T-helper 1 cell (primary cell): ENCODE measurements at places on chromosomes 13 and 19.

GRCh38 chr19:43315851-43316250 is 37.6 kb upstream of the CD177 start:
- no peak for DNase-seq

- no peak for DNase-seq
These were observed 53.6 kb downstream of the FAM216B start for GRCh38 chr13:42834946-42835345.

DNA sequence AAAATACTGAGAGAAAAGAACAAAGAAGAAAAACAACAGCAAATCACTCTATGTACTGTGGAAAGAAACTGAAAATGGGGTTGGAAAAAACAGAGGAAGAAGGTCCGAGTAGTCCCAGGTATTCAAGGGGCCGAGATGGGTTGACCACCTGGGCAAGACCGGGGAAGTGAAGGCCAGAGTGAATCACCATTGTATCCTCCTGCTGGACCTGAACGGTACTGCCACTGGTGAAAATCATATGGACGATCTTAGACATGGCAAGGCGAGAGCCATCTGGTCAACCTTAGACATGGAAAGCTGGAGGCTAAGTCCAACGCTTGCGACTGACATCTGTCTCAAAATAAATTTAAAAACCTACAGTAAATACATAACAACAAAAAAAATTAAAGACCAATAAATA is 44.4 kb upstream of the ZNF91 start:
- no peak for DNase-seq

DNA sequence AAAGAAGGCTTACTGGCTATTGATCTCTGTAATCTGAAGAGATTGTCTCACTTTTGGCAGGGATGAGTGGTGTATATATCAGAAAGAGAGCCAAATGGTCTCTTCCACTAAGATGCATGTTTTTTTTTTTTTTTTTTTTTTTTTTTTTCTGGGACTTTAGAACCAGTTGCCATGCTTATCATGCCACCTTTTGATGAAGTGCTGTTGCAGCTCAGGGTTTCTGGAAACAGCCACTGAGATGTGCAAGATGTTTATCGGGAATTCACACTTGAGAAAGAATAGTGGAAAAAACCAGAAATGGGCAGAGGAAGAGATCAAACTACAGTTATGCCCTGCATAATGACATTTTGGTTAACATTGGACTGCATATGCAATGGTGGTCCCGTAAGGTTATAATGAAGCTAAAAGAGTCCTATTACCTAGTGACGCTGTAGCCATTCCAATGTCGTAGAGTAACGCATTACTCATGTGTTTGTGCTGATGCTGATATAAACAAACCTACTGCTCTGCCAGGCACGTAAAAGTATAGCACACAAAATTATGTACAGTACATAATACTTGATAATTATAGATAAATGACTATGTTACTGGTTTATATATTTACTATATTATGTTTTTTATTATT is 121.0 kb downstream of the KLF5 start:
- DNase-seq = no peak

- DNase-seq = no peak
These were observed 48.0 kb downstream of the RFC3 start for GRCh38 chr13:33865945-33866344.
